WTC11 (cell line): ENCODE measurements at places on chromosomes 13 and 19. TPM values are rescaled to one million over a fixed set of nuclear protein-coding genes. Genes with fewer than 3 reads are reported as not detected.

DNA sequence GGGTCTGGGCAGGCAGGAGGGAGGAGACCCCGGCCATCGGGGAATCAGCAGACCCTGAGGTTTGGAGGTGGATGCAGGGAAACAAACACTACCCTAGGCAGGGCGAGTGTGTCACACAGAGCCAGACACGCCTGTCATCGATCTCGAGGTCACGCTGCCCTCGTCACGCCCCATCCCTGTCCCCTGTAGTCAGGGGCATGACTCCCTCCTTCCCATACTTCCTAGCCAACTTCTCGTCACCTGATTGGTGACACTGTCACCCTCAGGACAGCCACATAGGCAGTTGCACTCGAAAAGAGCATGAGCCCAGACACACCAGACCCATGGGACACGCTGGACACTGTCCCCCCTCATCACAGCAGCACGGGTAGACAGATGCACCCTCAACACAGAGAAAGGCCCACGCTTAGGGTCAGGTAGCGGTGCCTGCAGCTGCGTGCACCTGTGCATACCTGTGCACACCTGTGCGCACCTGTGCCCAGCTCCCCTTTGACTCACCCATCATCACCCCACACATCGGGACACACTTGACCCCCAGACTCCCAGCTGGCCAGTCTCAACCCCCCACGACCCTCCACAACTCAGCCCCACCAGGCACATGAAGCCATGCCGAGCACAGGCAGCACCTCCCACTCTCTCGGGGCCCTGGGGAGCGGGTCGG, 11.9 kb downstream of the CILP2 start:
- no peak overlapping the region for H3K4me3 ChIP-seq
- peak overlapping the region; percentile 51; the same call in 1 of the 2 replicates for H3K27ac ChIP-seq
- H3K27me3 ChIP-seq: no peaks in the 10 kb centered on the region
- no peaks in the 10 kb centered on the region for H3K4me1 ChIP-seq
- no peaks in the 10 kb centered on the region for H3K36me3 ChIP-seq
- no peak for DNase-seq

DNA sequence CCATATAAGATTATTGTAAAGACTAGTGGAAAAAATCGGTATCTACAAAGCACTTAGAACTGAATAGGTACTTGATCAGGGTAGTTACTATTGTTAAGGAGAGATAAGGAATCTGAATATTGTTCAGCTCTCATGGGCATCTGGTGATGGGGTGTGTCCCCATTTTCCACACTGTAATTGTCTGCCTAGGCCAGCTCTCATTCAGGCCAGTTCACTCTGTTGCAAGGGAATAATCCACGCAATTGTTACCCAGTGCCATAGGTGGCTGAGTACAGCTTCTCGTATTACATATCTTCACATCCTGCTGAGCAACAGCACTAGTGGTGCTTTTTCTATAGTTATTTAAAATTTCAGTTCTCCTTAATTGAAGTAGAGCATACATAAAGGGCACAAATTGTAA, 45.6 kb upstream of the C13orf42 start:
- no peak overlapping the region for H3K4me3 ChIP-seq
- peaks cover 74% of the 10 kb centered on the region for H3K4me1 ChIP-seq
- H3K27ac ChIP-seq: no peak overlapping the region
- no peaks in the 10 kb centered on the region; the same call in 1 of the 2 replicates for H3K27me3 ChIP-seq

DNA sequence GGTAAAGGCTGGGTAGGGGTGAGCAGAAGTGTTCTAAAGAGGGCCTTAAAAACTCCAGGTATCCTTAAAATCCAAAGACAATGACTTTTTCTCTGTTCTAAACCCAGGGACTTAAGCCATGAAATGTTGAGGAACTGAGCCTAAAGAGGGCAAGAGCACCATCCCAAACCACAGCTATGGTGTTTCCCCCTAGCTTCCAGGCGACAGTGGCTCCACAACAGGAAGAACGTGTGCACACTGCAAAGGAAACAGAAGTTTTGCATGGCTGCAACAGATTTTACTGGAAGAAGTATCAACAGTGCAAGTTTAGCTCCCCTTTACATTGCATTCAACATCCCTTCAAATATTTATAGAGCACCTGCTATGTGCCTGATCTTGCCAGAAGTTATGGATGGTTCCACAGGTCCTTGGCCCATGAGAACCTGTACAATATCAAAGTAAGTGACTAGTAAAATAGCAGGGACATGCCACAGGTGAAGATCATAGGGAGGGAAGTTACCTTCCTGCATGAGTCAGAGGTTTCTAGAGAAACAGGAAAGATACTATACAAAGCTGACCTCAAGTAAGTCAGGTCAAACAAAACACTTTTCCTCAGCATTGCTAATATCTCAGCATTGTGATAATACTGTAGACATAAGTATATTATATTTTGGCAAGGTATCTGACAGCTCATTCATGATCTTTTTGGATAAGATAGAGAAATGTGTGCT, 8.4 kb upstream of the KCTD12 start:
- H3K27ac ChIP-seq: no peak overlapping the region
- H3K36me3 ChIP-seq: peaks cover 10% of the 10 kb centered on the region
- DNase-seq: no peak

- no peak for DNase-seq
- peaks cover 9% of the 10 kb centered on the region for H3K4me1 ChIP-seq
- H3K27ac ChIP-seq: no peak overlapping the region
- no peaks in the 10 kb centered on the region for H3K27me3 ChIP-seq
- no peaks in the 10 kb centered on the region for H3K36me3 ChIP-seq
Measured at GRCh38 chr13:87107651-87108050, 563.5 kb upstream of the SLITRK5 start.

GRCh38 chr19:23314505-23315251, 64.5 kb upstream of the ZNF724 start:
- H3K36me3 ChIP-seq: peaks cover 28% of the 10 kb centered on the region
- H3K27ac ChIP-seq: no peak overlapping the region
- no peak for DNase-seq
- peaks cover 13% of the 10 kb centered on the region; the same call in 1 of the 2 replicates for H3K27me3 ChIP-seq
- H3K4me1 ChIP-seq: no peaks in the 10 kb centered on the region

GRCh38 chr19:16506961-16507360, 10.8 kb downstream of the C19orf44 start:
- no peaks in the 10 kb centered on the region for H3K4me1 ChIP-seq
- H3K4me3 ChIP-seq: no peak overlapping the region
- DNase-seq: no peak

GPC5 gene
- total RNA-seq: 0.46 to 0.89 TPM (median 0.50 TPM) in 3 replicates

ATXN8OS gene
- not detected in 3 replicates for total RNA-seq

- no peak overlapping the region for H3K4me3 ChIP-seq
- H3K27ac ChIP-seq: no peak overlapping the region
Measured at GRCh38 chr13:113658836-113659235, 838 bp upstream of the ATP4B start.

RFC3 gene
- 37.0 to 40.6 TPM (median 37.8 TPM) in 3 replicates for total RNA-seq

- H3K4me1 ChIP-seq: peaks cover 7% of the 10 kb centered on the region
- H3K36me3 ChIP-seq: peaks cover 3% of the 10 kb centered on the region
- no peak overlapping the region for H3K27ac ChIP-seq
- DNase-seq: no peak
- no peak overlapping the region for H3K4me3 ChIP-seq
- no peaks in the 10 kb centered on the region; the same call in 1 of the 2 replicates for H3K27me3 ChIP-seq
Measured at GRCh38 chr13:98048265-98048664, 94.6 kb upstream of the FARP1 start.

DNA sequence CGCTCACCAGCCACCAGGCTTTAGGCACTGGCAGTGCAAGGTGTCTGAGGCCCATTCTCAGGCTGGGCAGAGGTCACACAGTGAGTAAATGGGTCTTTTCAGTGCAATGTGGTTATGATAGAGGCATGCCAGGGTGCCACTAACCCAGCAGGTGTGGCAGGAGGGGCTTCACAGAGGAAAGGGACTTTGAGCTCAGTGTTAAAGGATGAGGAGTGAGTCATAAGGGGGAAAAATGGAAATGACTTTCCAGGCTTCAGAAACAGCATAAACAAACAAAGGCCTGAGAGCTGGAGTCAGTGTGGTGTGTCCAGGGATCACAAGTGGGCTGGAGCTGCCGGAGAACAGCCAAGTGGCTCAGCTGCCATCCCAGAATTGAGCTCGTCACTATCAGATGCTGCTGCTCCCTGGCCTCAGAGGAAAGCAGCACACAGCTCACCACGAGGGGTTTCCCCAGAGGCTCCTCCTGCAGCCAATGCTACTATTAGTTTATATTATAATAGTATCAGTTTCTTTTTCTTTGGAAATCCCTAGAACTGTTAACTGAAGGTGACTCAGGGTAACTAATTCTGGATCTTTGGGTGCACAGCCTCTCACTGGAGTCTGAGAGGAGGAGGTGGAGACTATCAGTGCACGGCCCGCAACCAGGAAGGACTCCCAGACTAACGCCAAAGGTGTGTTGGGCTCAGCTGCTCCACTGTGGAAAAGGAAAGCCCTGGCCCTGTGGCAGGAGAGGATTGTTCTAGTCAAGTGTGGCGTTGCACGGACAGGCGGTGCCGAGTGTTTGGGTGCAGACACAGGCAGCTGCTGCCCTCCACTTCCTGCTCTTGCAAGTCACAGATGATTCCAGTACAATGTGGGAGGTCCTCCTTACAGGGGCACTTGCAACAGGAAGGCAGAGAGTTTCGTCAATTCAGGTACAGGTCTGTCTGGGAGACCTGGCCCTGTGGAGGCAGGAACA, 39.5 kb downstream of the DHRS12 start:
- peaks cover 19% of the 10 kb centered on the region; the same call in 1 of the 2 replicates for H3K36me3 ChIP-seq
- DNase-seq: no peak
- H3K27me3 ChIP-seq: no peaks in the 10 kb centered on the region
- H3K4me3 ChIP-seq: no peak overlapping the region
- H3K27ac ChIP-seq: peak overlapping the region; percentile 47

DNA sequence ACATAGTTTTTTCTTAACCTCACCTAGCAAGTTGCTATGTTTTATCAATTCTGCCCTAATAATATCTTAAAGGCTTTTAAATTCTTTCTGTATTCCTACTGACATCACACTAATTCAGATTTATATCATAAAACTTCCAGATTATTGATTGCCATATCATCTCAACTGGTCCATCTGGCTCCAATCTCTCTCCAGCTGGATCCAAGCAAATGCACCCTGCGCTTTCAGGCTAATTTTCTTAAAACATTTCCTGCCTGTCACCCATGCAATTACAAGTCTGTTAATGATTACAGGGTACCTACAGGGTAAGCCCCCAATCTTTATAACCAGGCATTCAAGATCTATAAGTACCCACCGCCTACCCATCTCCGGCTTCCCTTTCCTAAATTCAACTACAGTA, 95.2 kb downstream of the SERP2 start:
- no peak overlapping the region for H3K27ac ChIP-seq
- DNase-seq: no peak
- no peaks in the 10 kb centered on the region for H3K27me3 ChIP-seq

DNA sequence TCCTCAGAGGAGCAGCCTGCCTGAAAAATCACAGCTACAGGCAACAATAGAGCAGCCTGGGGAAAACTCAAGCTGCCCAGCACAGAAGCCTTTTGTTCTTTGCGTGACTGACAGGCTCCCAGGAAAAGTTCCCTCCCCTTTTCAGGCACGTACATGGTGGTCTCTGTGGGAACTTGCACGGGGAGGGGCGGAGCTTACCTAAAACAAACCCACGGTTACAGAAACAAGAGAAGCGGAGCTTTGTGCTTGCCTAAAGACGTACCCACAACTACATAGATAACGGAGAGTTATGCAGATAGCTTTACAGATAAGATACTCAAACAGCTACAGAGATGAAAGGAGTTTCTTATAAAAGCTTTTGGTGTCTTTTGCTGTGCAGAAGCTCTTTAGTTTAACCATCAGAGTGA, 11.4 kb downstream of the ETFB start:
- peaks cover 5% of the 10 kb centered on the region; the same call in 1 of the 2 replicates for H3K36me3 ChIP-seq
- H3K27ac ChIP-seq: peak overlapping the region; percentile 34
- H3K27me3 ChIP-seq: no peaks in the 10 kb centered on the region

GRCh38 chr13:47081246-47081645, 184.4 kb upstream of the HTR2A start:
- H3K4me1 ChIP-seq: no peaks in the 10 kb centered on the region
- no peak overlapping the region for H3K27ac ChIP-seq
- no peak overlapping the region for H3K4me3 ChIP-seq
- H3K27me3 ChIP-seq: no peaks in the 10 kb centered on the region; the same call in 1 of the 2 replicates
- H3K36me3 ChIP-seq: peaks cover 5% of the 10 kb centered on the region
- no peak for DNase-seq

COX6B2 gene
- 4.1 to 8.0 TPM (median 4.3 TPM) in 3 replicates for total RNA-seq

- H3K4me1 ChIP-seq: no peaks in the 10 kb centered on the region
- no peak for DNase-seq
- H3K27ac ChIP-seq: no peak overlapping the region
- peaks cover 10% of the 10 kb centered on the region for H3K36me3 ChIP-seq
- no peak overlapping the region for H3K4me3 ChIP-seq
Measured at GRCh38 chr13:87981416-87981815, 310.2 kb downstream of the SLITRK5 start.

DNA sequence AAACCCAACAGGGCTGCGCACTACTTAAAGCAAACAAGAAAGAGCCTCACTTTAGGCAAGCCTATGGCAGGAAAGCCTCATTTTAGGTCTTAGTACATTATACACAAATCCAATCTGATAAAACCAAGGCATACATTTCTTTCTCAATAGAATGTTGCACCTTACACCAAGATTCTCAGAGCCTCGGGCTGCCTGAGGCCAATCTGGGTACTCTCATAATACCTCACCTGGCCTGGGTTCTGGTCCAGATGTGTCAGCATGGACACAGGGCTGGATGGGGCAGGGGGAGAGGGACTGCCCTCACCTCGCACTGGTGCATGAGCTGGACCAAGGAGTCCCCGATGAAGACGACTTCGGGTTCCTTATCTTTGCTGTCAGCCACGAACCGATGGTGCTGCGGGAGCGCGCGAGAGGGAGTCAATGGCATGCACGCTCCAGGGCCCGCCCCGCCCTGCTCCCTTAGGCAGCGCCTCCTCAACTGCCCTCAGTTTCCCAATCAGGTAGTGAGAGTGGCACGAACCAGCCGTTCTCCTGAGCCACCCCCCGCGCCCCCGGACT, at the start of gene PRR19:
PRR19 (plus strand) TSS at position 487 of the 558 bp plus-strand sequence. CDS start 7,453 bp downstream, outside the sequence.
- peaks cover 23% of the 10 kb centered on the region for H3K4me1 ChIP-seq
- peak within 1 kb of the TSS; percentile 88 for H3K4me3 ChIP-seq
- no peaks in the 10 kb centered on the region; the same call in none of the 2 replicates for H3K27me3 ChIP-seq
- no peak for DNase-seq
- peak within 1 kb of the TSS; percentile 56; the same call in 1 of the 2 replicates for H3K27ac ChIP-seq

GRCh38 chr13:98520674-98521449, 56.0 kb downstream of the STK24 start:
- no peaks in the 10 kb centered on the region for H3K27me3 ChIP-seq
- no peak for DNase-seq
- H3K27ac ChIP-seq: peak overlapping the region; percentile 75; the same call in 1 of the 2 replicates
- no peak overlapping the region for H3K4me3 ChIP-seq
- peaks cover 18% of the 10 kb centered on the region for H3K36me3 ChIP-seq

- no peaks in the 10 kb centered on the region for H3K27me3 ChIP-seq
- no peak for DNase-seq
- peaks cover 77% of the 10 kb centered on the region for H3K4me1 ChIP-seq
- peaks cover 14% of the 10 kb centered on the region for H3K36me3 ChIP-seq
- no peak overlapping the region for H3K4me3 ChIP-seq
- peak overlapping the region; percentile 54 for H3K27ac ChIP-seq
Measured at GRCh38 chr13:40588101-40588500, 78.3 kb downstream of the FOXO1 start.

- no peaks in the 10 kb centered on the region for H3K36me3 ChIP-seq
- H3K4me3 ChIP-seq: peak within 1 kb of the TSS; percentile 44
- H3K27me3 ChIP-seq: peaks cover 35% of the 10 kb centered on the region
- DNase-seq: peak; percentile 79
Measured at GRCh38 chr19:50649433-50650391, at the start of gene C19orf81. Gene C19orf81 (plus strand): TSS chr19:50649445. CDS start chr19:50649445, 0 bp downstream.

FCAR gene
- 0.22 to 0.39 TPM in 2 of 3 replicates, not detected in the other for total RNA-seq
